H54 (cell line): ENCODE measurements at places on chromosomes 7 and 10.

- DNase-seq = no peak
Observed at GRCh38 chr7:104855861-104856260, 158.1 kb upstream of the KMT2E start.

DNA sequence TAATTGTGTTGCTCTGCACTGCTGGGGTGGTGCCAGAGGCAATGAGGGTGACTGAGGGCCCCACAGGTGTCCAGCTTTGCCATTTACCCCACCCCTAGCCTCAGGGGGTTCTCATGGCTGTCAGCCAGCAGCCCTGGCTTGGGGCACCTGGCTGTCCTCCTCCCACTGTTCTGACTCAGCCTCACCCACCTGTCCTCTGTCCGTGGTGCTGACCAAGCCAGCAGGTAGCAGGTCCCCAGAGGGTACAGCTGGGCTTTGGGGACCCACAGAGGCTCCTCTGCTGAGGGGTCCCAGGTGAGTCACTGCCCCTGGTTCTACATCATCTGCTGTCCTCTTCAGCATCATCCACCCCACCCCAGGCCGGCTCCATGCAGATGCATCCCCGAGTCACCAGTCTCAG is 32.2 kb upstream of the ZNF716 start:
- no peak for DNase-seq

- DNase-seq = no peak
Observed at GRCh38 chr7:128003787-128004186, 27.4 kb downstream of the LRRC4 start.

DNA sequence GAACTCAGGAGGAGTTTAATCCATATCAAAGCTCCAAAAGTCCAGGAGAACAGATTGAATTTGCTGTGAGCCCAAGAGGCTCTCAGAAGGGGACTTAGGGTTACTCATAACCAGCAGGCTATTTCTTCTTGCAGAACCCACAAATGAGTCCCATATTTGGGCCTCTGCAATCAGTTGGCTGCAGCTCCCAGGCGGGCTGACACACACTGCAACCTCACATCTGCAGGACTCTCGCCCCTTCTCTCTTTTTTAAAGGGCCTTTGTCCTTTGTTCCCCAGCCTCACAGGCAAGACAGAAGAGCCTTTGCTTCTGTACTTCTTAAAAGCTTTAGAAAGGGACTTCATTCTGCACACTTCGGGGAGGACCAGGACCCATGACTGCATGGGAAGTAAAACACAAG is 26.7 kb downstream of the CREB3L2 start:
- no peak for DNase-seq

DNA sequence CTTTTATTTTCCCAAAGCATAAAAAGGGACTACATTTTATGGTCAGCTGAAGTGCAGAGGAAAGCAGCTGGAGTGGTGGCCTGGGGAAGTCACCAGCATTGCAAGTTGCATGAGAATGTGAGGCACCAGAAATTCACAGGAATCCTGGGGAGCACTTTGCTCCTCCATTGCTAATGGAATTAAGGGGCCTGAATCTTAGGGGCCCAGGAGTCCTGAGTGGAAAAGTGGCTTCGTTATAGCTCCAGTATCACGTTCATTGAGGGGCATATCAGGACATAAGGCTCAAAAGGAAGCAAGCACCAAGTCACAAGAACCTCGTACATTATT is 53.0 kb upstream of the LRRC17 start:
- DNase-seq = no peak

- peak; percentile 25 for DNase-seq
Observed at GRCh38 chr10:24552346-24553016, 171.2 kb downstream of the ARHGAP21 start.

DNA sequence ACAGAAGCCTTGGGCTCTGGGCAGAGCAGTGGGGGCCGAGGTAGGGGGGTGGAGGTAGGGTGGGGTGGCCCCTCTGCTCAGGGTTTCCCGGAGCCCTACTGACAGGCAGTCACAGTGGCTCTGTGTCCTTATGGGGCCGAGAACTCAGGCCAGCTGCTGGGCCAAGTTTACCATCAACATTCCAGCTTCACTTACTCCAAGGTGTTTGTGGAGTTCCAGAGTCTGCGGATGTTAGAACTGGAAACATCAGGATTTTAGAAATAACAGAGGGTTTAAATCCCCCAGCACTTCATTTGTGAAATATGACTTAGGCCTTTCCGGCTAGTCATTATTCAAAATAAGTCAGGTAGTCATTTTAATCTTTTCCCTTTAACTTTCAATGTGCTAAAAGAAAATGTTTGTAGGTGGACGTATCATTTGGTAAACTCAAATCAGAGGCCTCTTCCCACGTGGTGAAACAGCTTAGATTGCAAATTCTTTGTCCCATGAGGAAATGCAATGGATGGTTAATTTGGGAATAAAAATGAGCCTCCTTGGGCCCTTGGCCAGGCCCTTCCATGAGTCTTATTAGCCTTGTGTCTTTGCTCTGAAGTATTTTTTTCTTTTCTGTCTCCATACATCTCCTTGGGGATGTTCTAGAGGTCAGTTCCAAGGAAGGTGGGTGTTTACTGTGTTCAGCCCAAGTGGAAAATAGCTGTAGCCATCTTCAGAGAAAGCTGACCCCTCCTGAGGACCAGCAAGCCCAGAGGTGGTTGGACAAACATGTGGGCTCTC is 99.6 kb upstream of the BTBD16 start:
- DNase-seq = no peak

DNA sequence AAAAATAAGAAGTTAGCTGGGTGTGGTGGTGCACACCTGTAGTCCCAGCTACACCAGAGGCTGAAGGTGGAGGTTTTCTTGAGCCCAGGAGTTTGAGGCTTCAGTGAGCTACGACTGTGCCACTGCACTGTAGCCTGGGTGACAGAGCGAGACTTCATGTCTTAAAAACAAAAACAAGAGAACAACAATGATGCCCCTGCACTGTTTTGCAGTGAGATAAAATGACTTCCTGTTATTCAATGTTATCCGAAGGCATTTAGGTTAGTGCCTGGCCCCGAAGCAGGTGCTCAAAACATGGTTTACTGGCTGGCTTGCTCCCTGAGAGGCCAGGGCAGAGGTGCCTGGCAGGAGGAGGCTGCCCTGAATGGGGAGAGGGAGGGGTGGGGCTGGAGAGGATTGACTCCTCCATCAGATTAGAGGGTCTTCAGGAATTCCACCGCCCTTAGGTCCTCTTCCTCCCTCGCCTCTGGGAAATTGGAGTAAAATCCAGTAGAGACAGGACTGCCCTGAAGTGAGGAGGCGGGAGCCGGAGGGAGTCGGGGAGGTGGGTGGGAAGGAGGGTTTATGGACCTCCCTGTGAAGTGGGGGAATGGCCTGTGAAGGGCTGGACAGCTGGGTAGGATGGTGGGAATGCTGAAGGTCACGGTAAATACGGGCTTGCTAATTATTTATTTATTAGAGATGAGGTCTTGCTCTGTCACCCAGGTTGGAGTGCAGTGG is 6.8 kb upstream of the CLDN4 start:
- DNase-seq = no peak

DNA sequence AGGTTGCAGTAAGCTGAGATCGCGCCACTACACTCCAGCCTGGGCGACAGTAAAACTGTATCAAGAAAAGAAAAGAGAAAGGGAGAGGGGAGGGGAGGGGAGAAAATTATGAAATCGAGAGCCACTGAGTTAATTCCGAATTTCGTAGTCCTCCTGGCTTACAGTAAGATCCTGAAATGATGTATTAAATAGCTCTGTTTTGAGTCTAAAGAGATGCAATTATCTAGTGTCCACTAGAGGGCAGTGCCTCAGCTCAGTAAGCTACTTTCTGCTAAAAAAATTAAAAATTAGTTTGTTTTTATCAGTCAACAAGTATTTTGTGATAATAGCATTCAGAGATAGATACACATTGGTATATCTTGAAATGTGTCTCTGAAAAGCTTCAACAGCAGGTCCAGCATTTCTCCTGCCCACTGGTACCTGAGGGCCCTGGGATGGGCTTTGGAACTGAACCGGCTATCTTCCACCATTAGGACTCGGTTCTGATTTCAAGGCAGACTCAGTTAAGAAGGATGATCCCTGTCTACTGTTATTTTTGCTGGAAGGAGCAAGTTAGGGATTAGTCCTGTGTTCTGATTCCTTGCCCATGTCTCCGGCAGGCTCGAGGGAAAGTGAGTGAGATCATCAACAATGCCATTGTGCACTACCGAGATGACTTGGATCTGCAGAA is 19.5 kb downstream of the TSPAN33 start:
- no peak for DNase-seq

DNA sequence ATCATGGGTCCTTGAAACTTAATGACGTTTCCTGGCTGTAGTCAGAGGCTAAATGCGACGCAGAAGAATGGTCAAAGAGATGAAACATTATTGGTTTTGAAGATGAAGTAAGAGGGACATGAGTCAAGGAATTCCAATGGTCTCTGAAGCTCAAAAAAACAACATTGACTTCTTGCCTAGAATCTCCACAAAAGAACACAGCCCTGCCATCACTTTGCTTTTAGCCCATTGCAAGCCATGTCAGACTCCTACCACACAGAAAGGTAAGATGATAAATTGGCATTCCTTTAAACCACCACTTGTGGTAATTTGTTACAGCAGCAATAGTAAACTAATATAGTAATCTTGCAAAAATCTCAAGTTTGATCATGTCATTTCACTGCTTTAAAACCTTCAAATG is 109.4 kb downstream of the TMEM26 start:
- no peak for DNase-seq

DNA sequence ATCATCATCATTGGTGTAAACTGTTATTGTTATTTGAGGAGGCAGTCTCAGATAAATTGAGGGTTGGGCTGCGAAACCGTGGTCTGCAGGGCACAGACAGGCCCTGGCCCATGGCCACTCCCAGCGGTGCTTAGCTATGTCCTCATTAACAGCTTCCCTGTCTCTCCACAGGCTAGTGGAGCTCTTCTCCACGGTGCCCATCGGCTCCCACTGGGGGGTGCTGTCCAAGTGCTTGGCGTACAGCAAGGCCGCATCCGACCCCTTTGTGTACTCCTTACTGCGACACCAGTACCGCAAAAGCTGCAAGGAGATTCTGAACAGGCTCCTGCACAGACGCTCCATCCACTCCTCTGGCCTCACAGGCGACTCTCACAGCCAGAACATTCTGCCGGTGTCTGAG is 21.6 kb downstream of the GPR26 start:
- no peak for DNase-seq

GRCh38 chr10:50929670-50930069 is 44.2 kb upstream of the A1CF start:
- no peak for DNase-seq

DNA sequence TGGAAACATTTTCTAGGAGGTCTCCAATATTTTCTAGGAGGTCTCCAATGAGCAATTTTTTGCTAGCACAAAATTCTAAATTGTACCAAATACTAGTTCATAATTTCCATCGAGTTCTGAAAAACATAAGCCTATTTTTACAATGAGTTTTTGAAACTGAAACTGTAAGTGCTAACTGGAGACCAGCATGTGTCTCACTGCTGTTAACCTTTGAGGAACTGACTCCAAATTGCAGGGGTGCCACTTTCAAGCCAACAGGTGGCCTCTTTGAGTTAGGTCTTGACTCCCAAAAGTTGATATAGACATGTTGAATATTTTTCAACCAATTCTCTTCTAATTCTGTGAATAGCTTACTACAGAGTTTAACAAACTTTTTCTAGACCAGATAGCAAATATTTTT is 58.8 kb downstream of the CAV1 start:
- no peak for DNase-seq

DNA sequence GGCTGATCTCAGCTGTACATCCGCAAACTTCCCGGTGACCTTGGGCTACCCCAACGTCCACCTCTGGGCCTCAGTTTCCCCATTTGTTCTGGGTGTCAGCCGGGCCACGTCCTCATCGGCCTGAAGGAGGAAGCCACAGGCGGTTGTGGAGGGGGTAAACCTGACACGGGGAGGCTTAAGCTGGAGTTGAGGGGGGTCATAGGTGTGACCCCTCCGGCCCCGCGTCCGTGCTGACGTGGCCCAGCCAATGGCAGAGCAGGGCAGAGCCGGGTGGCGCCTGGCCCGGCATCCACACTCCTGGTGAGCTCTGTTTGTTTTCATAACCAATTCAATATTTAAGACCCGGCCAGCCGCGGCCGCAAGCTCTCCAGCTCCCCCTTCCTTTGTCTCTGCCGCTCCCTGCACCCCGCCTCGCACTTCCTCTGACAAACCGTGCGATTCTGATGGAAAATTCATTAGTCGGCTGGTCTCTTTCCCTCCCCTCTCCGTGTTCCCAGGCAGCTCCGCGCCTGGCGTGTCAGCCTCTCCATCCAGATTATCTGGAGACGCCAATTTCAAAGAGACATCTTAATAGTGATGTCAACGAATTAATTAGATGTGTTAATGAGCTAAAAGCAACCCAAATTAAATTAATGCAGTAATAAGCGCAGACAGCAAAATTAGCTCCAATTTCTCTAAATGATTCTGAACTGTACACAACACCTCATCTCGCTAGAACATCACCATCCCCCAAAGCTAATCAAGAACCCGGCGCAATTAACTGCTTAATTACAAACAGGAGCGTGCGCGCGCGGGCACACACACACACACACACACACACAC is 55.4 kb downstream of the MICALL2 start:
- DNase-seq = peak; percentile 69

GRCh38 chr7:1297017-1297960 is 64.6 kb downstream of the UNCX start:
- no peak for DNase-seq

- no peak for DNase-seq
Observed at GRCh38 chr10:91146146-91146545, 74.3 kb upstream of the PCGF5 start.

- DNase-seq = no peak
Observed at GRCh38 chr7:47451851-47452205, 130.1 kb downstream of the TNS3 start.

DNA sequence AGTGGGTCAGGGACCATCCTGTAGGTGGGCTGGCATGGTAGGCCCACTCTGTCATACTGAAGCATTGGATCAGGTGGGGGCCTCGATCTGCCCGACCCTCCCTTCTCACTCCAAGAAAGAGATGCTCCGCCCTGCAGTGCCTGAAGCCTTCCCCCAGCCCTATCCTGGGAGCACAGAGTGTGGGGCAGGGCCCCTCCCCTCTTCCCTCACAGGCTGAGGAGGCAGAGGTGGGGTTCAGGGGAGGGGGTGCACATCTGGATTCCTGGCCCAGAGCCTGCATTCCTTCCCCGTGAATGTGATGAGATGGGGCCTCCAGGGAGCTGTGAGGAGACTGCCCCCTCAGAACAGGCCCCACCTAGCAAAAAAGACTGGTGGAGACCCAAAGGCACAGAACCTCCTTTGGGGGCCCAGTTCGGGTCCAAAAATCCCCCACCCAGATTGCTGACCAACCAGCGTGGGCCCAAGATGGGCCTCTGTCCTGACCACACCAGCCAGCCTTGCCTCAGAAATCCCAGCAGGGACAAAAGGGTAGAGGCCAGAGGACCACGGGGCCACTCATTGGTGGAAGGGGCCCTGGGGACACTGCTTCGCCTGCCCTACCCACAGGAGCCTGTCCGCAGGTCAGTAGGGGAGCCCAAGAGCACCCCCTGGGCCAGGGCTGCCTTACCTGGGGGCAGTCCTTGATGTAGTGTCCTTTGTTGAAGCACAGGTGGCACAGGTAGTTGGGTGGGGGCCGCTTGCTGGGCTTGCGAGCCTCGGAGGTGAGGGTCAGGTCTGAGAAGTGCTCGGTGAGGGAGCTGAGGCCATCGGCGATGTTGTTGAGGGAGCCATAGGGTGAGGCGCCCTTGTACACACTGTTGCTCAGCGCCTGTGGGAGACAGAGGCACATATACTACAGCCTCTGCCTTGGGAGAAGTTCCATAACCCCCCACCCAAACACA is 13.3 kb downstream of the ZCCHC24 start:
- no peak for DNase-seq
